ENCODE measurements at places on chromosomes 12 and 14.

- DNase-seq: no peak
Observed at GRCh38 chr12:28234444-28234843, 44.2 kb downstream of the CCDC91 start.

DNA sequence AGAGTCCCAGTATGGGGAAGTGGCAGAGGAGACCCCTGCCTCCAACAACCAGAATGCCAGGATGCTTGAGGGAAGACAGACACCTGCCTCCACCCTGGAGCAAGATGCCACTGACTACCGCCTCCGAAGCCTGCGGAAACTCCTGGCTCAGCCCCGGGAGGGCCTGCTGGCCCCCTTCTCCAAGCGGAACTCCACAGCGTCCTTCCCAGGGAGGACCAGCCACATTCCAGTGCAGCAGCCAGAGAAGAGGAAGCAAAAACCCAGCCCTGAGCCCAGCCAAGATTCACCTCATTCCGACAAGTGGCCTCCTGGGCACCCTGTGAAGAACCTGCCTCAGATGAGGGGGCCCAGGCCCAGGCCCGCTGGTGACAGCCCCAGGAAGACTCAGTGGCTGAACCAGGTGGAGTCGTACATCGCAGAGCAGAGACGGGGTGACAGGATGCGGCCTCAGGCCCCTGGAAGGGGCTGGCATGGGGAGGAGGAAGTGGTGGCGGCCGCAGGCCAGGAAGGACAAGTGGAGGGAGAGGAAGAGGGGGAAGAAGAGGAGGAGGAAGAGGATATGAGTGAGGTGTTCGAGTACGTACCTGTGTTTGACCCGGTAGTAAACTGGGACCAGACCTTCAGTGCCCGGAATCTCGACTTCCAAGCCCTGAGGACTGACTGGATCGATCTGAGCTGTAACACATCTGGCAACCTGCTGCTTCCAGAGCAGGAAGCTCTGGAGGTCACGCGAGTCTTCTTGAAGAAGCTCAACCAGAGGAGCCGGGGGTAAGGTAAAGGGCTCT is 93.7 kb downstream of the B4GALNT3 start:
- no peak for DNase-seq

DNA sequence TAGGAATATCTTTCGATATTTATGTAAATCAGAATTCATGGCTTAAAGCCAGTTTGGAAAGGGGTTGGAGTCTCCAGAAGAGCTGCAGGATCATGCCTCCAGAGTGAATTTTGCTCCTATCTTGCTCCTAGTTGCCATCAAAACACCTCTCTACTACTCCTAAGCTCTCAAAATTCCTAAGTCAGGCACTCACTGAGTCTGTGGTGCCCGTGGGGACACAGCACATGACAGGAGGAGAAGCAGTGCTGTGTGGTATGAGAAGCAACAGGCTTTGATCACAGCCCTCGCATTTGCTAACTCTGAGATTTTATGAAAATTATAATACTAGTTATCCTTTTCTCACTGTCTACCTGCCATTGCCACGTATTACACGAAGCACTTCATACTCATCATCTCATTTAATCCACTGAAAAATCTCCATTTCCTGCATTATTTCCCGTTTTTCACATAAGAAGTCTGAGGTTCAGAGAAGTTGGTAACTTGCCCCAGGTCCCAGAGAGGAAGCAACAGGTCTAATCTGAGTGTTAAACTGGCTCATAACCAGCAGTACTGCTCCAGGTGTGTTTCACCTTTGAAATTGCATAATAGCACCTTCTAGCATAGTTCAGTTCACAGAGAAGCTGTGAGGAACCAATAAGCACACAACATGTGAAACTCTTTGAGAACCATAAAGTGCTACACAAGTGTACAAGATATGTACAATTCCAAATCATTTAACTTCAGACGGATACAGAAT is 33.1 kb upstream of the SLC35F4 start:
- DNase-seq: no peak

GRCh38 chr14:90288651-90289355 is 32.5 kb downstream of the PSMC1 start:
- DNase-seq: no peak

GRCh38 chr12:79301181-79301580 is 389.6 kb downstream of the PAWR start:
- no peak for DNase-seq

DNA sequence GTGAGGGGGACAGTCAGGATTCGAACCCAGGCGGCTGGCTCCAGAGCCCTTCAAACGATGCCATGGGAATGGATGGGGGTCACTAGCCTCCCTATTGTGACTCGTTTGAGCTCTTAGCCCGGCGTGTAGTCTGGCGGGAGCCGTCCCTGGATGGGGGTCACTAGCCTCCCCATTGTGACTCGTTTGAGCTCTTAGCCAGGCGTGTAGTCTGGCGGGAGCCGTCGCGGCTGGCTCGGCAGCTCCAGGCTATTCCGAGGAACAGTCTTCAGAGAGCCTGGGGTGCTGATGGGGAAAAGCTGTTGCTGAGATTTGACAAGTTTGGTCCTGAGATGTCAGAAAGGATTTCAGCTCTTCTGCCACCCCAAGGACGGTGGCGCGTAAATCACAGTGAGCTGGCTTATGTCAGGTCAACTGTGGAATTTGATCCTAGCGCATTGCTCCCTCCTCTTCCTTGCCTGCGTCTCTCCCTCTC is 58.3 kb downstream of the CALM1 start:
- DNase-seq: no peak

GRCh38 chr12:1222858-1223639 is 232.0 kb downstream of the ERC1 start:
- no peak for DNase-seq

DNA sequence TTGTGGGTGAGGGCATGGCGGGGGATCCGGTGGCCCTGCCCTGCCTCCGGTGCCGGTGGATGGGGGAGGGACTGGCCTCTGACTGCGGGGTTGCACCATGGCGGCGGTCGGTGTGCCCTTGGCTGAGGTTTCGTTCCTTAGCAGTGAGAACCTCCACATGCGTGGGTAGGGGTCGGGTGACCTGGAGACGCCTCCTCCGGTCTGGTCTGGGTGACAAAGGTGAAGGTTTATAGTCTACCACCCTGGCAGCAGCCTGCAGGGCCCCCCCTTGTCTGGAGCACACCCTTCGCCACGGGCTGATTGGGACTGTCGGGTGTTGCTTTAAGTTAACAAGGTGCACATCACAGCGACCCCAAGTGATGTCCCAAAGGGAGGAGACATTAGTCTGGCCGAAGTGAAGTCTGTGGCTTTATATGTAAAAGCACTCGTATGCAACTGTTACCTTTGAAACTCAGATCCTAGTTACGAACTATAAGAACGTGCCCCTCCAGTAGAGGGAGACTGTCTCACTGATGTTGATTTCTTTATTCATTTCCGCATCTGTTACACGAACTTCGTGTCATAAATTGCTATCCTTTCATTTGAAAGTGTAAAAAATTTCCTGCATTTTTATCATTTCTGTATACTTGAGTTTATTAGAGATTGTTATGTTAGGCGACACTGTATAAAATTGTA is 74.4 kb downstream of the WDR20 start:
- DNase-seq: no peak

DNA sequence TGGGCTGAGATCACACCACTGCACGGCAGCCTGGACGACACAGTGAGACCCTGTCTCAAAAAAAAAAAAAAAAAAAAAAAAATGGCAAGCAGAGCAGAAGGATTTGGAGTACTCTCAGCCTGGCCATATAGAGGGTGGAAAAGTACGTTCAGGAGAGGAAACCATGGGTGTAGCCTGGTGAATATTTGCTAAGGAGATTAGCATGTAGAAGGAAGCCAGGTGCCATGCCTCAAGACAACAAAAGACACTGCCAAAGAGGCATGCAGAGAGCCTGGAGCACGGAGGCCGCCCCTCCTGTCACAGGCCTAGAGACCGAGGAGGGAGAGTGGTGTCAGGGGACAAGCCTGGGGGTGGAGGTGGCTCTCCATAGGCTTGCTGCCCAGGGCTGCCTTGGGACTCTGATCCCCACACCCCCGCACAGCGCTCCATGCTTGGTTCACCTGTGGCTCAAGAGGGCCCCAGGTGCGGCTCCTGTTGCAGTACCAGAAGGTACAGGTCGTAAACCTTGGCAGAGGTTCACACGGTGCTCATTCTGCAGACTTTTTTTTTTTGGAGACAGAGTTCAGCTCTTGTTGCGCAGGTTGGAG is 27.9 kb upstream of the DEGS2 start:
- no peak for DNase-seq

DNA sequence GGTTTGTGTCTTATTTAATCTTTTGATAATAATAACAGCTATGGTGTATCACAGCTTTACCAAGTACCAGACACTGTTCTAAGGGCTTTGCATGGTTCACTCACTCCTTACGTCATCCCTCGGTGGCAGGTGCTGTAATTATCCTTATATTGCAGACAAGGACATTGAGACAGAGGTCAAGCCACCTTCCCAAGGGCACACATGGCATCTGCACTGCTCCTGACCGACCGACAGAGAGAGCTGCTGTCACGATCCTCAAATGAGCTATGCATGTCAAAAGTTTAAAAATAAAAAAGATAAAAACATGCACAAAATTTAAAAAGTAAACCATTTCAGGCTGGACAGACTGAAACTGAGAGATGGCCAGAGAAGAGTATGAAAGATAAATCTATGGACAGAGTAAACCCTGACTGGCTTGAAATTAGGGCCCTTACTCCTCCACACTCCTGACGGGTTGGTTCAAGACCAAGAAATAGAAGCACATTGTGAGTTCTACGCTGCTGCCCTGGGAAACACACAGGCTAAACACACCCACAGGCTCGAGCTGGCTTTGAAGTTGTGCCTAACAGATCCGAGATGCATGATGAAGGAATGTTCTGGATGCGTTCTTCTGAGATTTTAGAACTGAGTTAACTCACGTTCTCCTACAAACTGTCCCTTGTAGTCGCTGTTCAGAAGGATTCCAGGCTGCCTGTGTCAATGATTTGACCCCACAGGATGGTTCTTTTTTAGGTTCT is 268.7 kb downstream of the ZFP36L1 start:
- DNase-seq: no peak

GRCh38 chr14:104689881-104690711 is 678 bp downstream of the INF2 start:
- no peak for DNase-seq

DNA sequence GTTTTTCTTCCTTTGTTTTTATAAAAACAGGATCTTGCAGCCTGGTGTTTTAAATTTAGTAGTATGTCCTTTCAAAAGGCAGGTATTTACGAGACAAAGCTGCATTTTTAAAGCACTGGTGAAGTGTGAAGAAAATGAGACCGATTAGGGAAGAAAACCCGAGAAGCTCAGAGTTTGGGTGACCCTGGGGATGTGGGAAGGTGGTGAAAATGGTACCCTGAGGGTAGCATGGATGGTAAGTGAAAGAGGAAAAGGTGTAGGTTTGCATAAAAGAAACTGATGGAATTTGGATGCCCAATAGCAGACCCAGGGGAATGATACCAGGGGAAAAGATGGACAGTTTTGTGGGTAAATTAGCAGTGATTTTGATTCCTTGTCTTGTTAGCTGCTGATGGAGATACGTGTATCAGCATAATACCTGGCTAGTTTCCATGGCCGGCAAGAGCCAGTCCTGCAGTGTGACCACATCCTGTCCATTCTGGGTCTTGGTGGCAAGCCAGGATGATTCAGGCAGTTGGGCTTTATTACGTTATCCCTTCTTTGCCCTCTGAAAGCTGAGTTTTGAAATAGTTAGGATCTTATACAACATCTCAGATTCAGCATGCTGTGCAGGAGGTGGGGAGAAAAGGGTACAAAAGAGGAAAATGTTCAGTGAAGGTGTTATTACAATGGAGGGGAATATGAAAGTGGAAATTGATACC is 8.9 kb downstream of the BICD1 start:
- DNase-seq: peak; percentile 91

- DNase-seq: no peak
Observed at GRCh38 chr12:48441069-48441468, 31.3 kb upstream of the ANP32D start.

DNA sequence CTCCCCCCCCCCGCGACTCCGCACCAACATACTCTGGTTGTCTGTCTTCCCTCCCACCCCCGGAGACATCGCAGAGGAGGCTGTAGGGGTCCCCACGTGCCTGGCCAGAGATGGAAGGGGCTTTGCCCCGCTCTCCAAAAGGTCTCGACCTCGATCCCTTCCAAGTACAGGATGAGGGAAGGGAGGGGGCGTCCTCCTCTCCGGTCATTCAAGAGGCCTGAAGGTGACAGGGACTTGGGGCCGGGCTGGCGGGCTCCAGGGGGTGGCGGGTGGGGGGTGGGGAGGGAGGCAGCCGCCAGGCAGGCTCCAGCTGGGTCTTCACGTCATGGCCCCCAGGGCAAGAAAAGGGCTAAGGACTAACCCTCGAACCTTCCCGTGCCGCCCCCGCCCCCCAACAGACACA is 15.1 kb downstream of the TBX3 start:
- DNase-seq: no peak

DNA sequence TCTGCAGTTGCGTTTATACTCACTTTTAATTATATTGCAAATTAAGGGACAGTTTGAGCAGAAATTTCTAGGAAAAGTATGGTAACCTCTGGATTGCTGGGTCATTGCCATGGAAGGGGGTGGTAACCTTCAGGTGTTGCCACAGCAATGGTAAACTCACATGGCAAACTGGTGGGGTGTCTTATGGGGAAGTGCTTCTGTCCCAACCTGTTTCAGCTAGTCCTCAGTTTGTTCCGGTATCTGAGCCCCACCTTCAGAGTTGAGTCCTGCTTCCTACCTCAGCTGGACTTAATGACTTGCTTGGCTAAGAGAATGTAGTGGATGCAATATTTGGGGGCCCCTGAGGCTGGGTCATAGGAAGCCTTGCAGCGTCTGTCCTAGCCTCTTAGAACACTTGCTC is 7.3 kb upstream of the CLMN start:
- no peak for DNase-seq

DNA sequence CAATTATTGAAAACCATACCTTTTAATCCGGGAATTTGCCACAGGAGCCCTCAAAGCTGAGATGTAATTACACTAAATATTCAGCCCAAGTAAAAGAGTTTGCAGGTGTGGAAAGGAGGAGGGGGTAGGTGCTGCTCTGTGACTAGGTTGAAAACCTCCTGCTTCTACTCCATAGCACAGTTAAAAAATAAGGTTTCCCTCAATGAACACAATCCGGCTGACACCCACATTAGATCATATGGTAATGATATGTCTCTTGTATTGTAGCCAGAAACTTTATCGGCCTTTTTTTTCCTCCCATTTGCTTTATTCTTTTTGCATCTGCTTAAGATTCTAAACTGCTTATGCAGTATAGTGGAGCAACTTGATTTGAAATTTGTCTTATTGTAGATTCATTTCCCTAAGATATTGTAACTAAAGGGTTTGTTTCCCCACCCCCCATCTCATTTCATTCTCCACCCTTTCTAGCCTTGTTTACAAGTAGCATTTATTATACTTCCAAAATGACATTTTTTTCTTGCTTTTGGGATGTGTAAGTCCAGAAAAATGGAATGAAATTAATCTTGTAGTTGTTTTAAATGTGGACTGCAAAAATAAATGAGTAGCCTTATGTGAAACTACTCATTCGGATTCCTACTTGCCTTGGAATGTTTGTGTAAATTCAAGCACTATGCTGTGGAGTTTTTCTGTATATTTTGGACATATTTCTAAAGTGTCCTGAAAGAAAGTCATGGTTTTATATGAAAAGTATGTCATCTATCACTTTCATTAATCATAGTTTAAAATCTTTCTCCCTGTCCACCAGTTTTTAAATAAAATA is at the start of gene DCN:
Gene DCN (minus strand): TSS at position 182 of the 820 bp plus-strand sequence. CDS start 4,265 bp downstream, outside the sequence.
- no peak for DNase-seq

GRCh38 chr12:130728158-130729058 is 12.3 kb upstream of the RIMBP2 start:
- DNase-seq: no peak

Measured in kidney capillary endothelial cell (primary cell).